Left colon (tissue), 2 donors: ENCODE measurements at places on chromosomes 6 and 20.
A peak's percentile ranks its signal among the peaks of the same experiment; 100 is the strongest.

DNA sequence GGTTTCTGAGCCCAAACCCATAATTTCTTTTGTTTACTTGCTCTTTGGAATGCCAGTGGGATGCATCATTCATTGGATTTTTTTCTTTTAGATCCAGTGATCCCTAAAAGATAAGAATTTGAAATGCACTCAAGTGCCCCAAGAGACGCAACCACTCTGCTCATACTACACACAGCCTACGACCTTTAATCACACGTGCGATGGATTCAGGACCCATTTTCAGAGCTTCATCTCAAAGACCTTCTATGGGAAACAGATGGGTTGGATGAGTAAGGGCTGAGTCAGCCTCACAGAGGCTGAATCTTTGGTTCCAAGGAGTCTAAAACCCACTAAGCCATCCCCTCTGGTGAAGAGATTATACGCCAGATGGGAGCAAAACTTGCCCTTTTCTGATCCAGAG is 265.5 kb upstream of the EXOC2 start:
- DNase-seq: no peak

- DNase-seq: no peak
These were observed 42.2 kb upstream of the UST start for GRCh38 chr6:148704400-148705246.

DNA sequence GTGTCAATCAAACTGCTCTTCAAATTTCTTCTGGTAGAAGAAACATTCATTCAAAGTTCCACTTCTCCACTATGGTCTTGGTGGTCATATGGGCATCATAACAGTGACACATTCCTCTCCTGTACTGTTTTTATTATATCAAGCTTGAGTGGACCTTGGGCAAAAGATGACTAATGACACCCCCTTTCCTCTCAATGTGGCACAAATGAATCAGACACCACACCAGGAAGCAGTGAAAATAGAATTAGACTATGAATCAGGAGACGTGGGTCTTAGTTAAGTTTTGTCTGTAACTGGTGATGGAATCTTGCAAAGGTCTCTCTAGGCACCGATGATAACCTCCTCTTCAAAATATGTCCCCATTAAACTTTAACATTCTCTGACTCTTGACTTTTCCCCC is 9.0 kb upstream of the NRSN1 start:
- no peak for DNase-seq

- DNase-seq: no peak
These were observed 4.8 kb downstream of the PGK2 start for GRCh38 chr6:49782293-49782692.

GRCh38 chr6:122276637-122277036 is 122.8 kb upstream of the HSF2 start:
- no peak for DNase-seq

DNA sequence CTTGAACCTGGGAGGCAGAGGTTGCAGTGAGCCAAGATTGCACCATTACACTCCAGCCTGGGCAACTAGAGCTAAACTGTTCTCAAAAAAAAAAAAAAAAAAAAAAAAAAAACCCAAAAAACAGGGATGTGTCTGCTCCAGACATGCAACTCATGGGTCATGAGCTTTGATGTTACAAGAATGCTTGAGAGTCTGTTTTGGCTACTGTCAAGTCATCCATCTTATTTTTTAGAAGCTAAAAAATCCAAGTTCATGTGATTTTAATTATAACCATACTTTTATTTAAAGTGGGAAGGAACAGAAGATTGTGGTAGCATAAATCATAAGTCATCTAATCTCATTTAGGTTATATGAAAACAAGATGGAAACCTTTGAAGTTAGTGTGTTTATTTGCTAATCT is 120.6 kb downstream of the PDE7B start:
- DNase-seq: no peak

GRCh38 chr6:155050311-155050710 is 55.2 kb downstream of the TIAM2 start:
- no peak for DNase-seq

DNA sequence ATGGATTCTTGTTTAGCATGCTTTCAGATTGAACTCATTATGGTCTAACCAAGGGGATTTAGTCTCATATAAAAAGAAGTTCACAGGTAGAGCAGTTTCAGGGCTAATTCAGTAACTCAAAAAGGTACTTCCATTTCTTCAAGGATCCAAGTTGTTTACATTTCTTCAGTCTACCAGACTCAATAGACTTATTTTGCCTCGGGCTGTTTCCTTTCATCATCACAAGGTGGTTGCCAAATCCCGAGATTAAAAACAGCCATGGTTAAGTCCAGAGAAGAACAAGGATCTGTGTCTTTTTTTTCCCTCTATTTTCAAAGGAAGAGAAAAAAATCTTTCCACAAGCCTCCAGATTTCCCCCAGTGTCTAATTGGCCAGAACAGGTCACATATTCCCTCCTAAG is 69.8 kb upstream of the SNX9 start:
- no peak for DNase-seq

DNA sequence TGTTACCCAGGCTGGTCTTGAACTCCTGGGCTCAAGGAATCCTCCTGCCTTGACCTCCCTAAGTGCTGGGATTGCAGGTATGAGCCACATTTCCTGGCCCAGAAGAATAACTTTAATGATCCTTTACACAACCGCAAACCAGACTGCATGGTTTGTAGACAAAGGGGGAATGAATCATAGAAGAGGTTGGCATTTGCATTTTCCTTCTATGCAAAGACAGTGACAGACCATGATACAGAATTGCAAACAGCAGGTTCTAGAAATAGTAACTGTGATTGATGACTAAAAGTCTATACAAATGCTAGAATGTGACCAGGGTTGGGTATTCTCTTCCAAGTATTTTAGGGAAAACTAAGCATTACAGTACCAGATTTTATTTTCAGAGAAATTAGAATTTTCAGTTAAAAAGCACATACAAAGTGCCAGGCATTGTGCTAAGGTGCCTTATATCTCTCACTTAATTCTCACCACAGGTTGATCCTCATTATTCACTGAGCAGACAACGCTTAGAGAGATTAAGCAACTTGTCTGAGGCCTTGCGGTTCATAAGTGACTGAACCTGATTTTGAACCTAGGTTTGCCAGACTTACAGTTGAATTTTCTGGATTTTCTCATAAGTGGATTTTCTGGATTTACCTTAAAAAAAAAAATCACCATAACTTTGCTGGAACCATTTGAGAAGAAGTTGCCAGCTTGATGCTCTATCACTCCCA is 146.6 kb downstream of the ZFAND3 start:
- no peak for DNase-seq

DNA sequence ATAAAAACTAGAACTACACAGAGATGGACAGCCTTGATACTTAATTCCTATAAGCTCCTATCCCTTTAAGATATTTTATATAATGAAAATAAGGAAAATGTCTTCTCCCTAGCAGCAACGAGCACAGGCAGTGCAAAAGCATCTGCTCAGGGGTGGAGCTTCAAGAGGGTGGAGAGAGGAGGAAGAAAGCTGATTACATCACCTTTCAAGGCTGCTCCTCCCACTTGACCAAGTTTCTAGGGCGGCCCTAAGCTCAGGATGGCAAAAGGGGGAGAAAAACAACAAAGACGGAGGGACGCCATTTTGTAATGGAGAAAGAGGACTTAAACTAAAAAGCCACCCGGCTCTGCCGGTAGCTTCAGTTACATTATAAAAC is 2.2 kb downstream of the PPP1R10 start:
- peak; percentile 80 for DNase-seq

DNA sequence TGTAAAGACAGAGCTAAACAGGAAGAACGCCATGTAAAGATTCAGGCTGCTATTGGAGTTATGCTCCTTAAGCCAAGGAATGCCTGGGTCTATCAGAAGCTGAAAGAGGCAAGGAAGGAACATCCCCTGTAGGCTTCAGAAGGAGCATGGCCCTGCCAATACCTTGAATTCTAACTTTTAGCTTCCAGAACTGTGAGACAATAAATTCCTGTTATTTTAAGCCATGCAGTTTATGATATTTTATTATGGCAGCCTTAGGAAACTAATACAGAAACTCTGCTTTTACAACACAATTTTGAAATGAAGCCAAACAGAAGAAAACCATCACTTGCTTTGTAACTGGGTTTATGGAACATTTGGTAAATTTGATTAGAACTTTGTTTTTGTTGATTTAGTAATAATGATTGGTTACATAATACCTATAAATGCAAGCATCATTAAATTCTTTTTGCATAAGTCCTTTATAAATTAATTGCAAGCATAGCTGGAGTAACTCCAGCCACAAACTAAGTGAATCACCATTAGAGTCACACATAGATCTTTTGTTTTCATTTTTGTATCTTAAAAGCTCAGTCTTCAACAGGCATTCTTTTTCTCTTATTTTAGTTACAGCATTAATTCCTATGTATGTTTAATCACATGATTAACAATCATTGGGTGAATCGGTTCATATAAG is 33.5 kb upstream of the TSPYL1 start:
- no peak for DNase-seq

GRCh38 chr20:44615169-44615791 is 32.9 kb downstream of the PKIG start:
- no peak for DNase-seq

GRCh38 chr6:74319292-74319691 is 623.3 kb downstream of the CD109 start:
- no peak for DNase-seq

GRCh38 chr20:24501764-24502556 is 32.5 kb downstream of the SYNDIG1 start:
- no peak for DNase-seq

GRCh38 chr20:64239449-64240242 is 15.9 kb upstream of the PCMTD2 start:
- DNase-seq: no peak
